RWPE2 (cell line): ENCODE measurements at places on chromosomes 3 and 15.
A peak's percentile ranks its signal among the peaks of the same experiment; 100 is the strongest.

GRCh38 chr3:82165266-82165665, 403.8 kb upstream of the GBE1 start:
- no peaks in the 10 kb centered on the region for H3K27me3 ChIP-seq
- no peaks in the 10 kb centered on the region for H3K36me3 ChIP-seq
- H3K27ac ChIP-seq: no peak overlapping the region
- no peaks in the 10 kb centered on the region for H3K4me1 ChIP-seq
- no peak for DNase-seq

- no peak for DNase-seq
- peak overlapping the region; percentile 51 for H3K27ac ChIP-seq
- H3K4me1 ChIP-seq: peaks cover 25% of the 10 kb centered on the region
- H3K27me3 ChIP-seq: no peaks in the 10 kb centered on the region
- no peaks in the 10 kb centered on the region for H3K36me3 ChIP-seq
- no peak overlapping the region for H3K4me3 ChIP-seq
Observed at GRCh38 chr15:58457466-58457965, 25.7 kb downstream of the LIPC start.

- H3K27ac ChIP-seq: no peak overlapping the region
- no peak overlapping the region for H3K4me3 ChIP-seq
- H3K36me3 ChIP-seq: peaks cover 20% of the 10 kb centered on the region
- peaks cover 5% of the 10 kb centered on the region for H3K4me1 ChIP-seq
Observed at GRCh38 chr3:11705049-11705448, 61.3 kb upstream of the VGLL4 start.

DNA sequence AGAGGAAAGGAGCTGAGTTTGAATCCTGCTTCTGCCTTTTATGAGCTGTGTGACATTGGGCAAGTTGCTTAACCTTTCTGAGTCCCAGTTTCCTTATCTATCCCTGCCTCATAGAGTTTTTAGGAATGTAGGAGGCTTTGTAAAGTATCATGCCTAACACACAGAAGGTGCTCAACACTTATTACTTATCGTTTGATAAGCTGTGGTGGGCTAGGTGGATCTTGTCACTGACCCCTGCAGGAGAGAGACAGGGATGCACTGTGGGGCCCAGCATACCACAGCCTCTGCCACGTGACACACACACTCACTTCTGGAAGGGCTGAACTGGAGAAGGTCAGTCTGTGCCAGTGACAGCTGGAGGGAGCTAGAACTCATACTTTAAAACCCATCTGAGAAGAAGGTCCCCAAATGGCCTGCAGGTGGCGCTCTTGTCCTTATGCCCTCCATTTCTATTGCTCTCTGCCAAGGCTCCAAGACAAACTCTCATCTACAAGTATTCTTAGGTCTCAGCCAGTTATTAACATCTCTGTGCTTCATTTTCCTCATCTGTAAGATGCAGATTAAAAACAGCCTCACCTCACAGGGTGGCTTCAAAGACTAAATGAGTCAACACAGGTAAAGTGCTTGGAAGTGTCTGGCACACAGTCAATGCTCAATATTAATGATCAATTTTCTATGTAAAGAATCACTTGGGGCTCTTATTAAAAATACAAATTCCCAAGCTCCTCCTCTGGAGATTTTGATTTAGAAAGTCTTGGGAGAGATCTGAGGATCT, 57.5 kb upstream of the HACD2 start:
- no peak overlapping the region for H3K27ac ChIP-seq
- no peak for DNase-seq
- H3K4me3 ChIP-seq: no peak overlapping the region
- no peaks in the 10 kb centered on the region for H3K36me3 ChIP-seq
- H3K27me3 ChIP-seq: no peaks in the 10 kb centered on the region

DNA sequence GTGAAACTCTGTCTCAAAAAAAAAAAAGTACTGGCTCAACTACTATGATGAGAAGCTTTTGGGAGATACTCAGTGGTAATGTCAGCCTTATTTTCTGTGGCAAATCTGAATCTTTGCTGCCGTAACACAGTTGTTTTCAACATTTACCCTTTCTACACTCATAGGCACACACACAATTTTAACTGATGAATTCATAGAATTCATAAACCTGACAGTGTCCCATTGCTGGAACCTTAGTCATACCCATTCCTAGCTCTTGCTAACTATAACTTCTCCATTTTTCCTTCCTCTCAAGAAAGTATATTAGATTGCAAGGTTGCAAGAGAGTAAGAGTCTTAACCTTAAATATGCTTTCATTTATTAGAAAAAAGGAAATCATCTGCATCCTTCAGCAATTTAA, 496.6 kb downstream of the FHIT start:
- H3K36me3 ChIP-seq: no peaks in the 10 kb centered on the region
- no peak overlapping the region for H3K4me3 ChIP-seq
- H3K27ac ChIP-seq: no peak overlapping the region
- DNase-seq: no peak
- no peaks in the 10 kb centered on the region for H3K4me1 ChIP-seq

GRCh38 chr3:114892131-114892879, 254.8 kb downstream of the ZBTB20 start:
- H3K27me3 ChIP-seq: no peaks in the 10 kb centered on the region
- H3K27ac ChIP-seq: no peak overlapping the region
- no peak overlapping the region for H3K4me3 ChIP-seq
- H3K36me3 ChIP-seq: no peaks in the 10 kb centered on the region

DNA sequence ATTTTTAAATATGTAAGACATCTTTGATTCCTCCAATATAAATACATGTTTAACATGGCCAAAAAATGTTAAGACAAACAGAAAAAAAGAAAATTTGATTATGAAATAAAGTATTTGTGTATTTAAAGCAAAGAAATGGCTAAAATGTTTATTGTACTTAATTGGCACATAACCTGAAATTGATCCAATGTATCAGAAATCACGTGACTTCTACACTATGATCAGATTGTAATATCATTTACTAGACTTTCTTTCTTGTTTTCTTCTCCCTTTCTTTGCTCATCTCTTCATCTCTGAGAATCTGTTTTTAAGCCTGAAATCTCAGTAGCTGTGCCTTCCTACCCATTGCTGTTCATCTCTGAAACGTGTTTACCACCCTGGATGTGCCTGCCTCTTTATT, 420.3 kb downstream of the RSL24D1 start:
- no peak overlapping the region for H3K4me3 ChIP-seq
- H3K36me3 ChIP-seq: no peaks in the 10 kb centered on the region
- H3K27me3 ChIP-seq: peaks cover 33% of the 10 kb centered on the region
- H3K4me1 ChIP-seq: no peaks in the 10 kb centered on the region
- DNase-seq: no peak

GRCh38 chr15:62658498-62658897, 384.0 kb upstream of the TPM1 start:
- DNase-seq: no peak
- no peak overlapping the region for H3K4me3 ChIP-seq
- no peaks in the 10 kb centered on the region for H3K4me1 ChIP-seq
- H3K27ac ChIP-seq: no peak overlapping the region
- H3K36me3 ChIP-seq: no peaks in the 10 kb centered on the region; the same call in none of the 2 replicates
- H3K27me3 ChIP-seq: no peaks in the 10 kb centered on the region

DNA sequence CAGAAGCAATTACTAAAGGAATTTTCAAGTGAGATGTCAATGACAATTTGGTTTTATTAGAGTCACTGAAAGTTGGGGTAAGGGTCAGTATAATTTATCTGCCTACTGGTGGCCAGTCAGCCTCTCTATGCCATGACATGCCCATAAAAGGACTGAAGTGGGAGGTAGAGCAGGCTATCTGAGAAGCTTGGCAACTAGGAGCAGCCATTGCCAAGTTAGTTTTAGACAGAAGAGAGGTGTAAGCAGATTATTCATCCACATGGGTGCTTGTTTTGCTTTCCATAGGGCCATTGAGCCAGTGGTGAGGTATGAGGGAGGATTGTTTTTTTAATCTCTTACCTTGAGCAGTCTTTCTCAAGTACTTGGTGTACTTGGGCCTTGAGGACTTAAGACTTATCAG, 8.1 kb upstream of the RBP1 start:
- no peaks in the 10 kb centered on the region for H3K4me1 ChIP-seq
- H3K4me3 ChIP-seq: no peak overlapping the region
- no peaks in the 10 kb centered on the region for H3K36me3 ChIP-seq
- no peaks in the 10 kb centered on the region for H3K27me3 ChIP-seq
- no peak overlapping the region for H3K27ac ChIP-seq

DNA sequence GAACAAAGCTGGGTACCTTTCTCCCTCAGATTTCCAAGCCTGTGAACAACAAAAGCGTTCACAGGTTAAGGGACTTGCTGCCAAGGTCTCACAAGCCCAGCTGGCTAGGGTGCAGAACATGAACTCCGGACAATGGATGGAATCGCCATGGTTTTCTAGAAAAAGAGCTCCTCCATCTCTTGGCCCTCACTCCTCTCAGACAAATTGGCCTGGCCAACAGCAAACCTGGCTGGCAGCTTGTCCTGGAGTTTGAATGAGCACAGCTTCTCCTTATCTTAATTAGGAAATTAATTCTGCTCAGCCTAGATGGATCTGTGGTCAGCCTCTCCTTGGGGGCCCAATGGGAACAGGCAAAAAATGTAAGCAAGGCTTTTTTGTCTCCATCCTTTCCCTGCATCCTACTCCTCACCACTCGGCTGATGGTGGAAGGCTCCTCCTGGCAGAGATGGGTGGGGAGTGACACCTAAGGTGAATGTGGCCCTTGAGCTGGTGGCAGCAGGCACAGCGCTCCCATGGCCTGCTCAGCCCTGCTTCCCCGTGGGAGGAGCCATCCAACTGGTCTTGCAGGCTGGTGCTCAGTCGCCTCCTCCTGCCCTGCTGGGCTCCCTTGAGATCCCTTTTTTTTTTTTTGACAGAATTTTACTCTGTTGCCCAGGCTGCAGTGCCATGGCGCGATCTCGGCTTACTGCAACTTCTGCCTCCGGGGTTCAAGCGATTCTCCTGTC, 5.8 kb downstream of the KLHL25 start:
- H3K27ac ChIP-seq: no peak overlapping the region
- H3K27me3 ChIP-seq: no peaks in the 10 kb centered on the region
- H3K36me3 ChIP-seq: no peaks in the 10 kb centered on the region
- no peak overlapping the region for H3K4me3 ChIP-seq
- H3K4me1 ChIP-seq: peaks cover 24% of the 10 kb centered on the region

GRCh38 chr3:151034303-151034702, 51.2 kb upstream of the MED12L start:
- no peak overlapping the region for H3K4me3 ChIP-seq
- H3K4me1 ChIP-seq: peaks cover 11% of the 10 kb centered on the region
- no peak overlapping the region for H3K27ac ChIP-seq
- no peaks in the 10 kb centered on the region for H3K36me3 ChIP-seq
- DNase-seq: no peak

GRCh38 chr3:28301688-28302087, 46.8 kb upstream of the ZCWPW2 start:
- H3K27me3 ChIP-seq: no peaks in the 10 kb centered on the region
- no peaks in the 10 kb centered on the region for H3K4me1 ChIP-seq
- no peak overlapping the region for H3K4me3 ChIP-seq
- no peak overlapping the region for H3K27ac ChIP-seq

DNA sequence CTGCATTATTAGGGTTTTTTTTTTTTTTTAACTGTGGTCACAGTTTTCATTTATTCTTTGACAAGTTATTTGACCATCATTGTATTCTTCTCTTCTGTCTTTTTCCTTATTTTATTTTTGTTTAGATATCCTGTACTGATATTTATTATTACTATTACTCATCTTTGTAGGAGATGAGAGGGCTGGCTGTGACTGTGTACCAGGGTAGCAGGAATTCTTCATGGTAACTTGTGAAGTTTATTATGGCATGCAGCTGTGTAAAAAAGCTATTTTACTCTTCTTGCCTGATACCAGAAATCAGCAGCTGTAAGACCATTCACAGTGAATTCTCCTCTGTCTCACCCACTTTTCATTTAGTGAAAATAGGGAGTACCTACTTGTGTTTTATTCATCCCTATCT, 44.5 kb downstream of the ATP6V1A start:
- H3K27ac ChIP-seq: no peak overlapping the region
- no peak for DNase-seq
- peaks cover 62% of the 10 kb centered on the region for H3K36me3 ChIP-seq
- no peak overlapping the region for H3K4me3 ChIP-seq
- H3K4me1 ChIP-seq: no peaks in the 10 kb centered on the region

- H3K27me3 ChIP-seq: no peaks in the 10 kb centered on the region
- peak overlapping the region; percentile 84 for H3K27ac ChIP-seq
- peak overlapping the region; percentile 37 for H3K4me3 ChIP-seq
- H3K4me1 ChIP-seq: peaks cover 5% of the 10 kb centered on the region
Observed at GRCh38 chr3:51983578-51984268, 388 bp downstream of the ACY1 start.

- H3K4me3 ChIP-seq: no peak overlapping the region
- DNase-seq: no peak
- peaks cover 12% of the 10 kb centered on the region for H3K4me1 ChIP-seq
- H3K27me3 ChIP-seq: peaks cover 15% of the 10 kb centered on the region
- H3K27ac ChIP-seq: no peak overlapping the region
Observed at GRCh38 chr15:65980824-65981456, 111.6 kb downstream of the RAB11A start.

- no peak overlapping the region for H3K4me3 ChIP-seq
- H3K36me3 ChIP-seq: no peaks in the 10 kb centered on the region
- H3K27ac ChIP-seq: no peak overlapping the region
- DNase-seq: no peak
- H3K4me1 ChIP-seq: no peaks in the 10 kb centered on the region
Observed at GRCh38 chr3:24352893-24353553, 141.6 kb downstream of the THRB start.

- H3K4me3 ChIP-seq: peak overlapping the region; percentile 89
- no peaks in the 10 kb centered on the region for H3K27me3 ChIP-seq
- no peaks in the 10 kb centered on the region; the same call in 1 of the 2 replicates for H3K36me3 ChIP-seq
- H3K4me1 ChIP-seq: peaks cover 11% of the 10 kb centered on the region
- H3K27ac ChIP-seq: peak overlapping the region; percentile 71
Observed at GRCh38 chr3:120449701-120450599, 842 bp downstream of the FSTL1 start.

DNA sequence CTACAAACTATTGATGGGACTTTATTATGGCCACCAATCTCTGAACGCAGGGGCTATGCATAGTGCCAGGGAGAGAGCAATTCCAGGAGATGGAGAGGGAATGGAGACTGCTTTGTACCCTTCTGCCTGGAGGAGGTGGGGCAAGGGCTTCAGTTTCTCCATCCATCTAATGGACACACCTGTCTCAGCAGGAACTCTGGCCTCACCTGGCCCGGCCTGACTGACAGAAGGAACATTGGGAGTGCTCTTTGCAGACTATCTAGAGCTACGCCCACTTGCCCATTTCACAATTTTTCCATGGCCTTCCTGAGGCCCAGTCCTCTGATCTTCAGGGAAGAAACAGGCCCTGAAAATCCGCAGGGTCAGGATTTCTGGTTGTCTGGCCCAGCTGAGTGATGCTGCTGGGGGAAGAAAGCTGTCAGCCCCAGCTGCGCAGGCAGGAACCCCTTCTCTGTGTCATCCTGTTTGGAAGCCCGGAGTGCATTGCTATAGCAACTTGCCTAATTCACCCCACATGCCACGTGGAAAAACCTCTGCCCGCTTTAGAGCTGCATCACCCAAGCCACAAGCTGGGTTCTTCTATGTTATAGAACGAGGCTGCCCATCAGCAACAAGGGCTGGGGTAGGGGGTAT, 6.4 kb downstream of the ITGA11 start:
- peak; percentile 54 for DNase-seq
- H3K27me3 ChIP-seq: peaks cover 10% of the 10 kb centered on the region
- no peak overlapping the region for H3K27ac ChIP-seq
- H3K4me1 ChIP-seq: no peaks in the 10 kb centered on the region
- no peaks in the 10 kb centered on the region for H3K36me3 ChIP-seq
- no peak overlapping the region for H3K4me3 ChIP-seq
